ENCODE measurements at places on chromosomes 11 and 22.

- DNase-seq = no peak
Observed at GRCh38 chr11:86043765-86044503, 24.9 kb downstream of the PICALM start.

DNA sequence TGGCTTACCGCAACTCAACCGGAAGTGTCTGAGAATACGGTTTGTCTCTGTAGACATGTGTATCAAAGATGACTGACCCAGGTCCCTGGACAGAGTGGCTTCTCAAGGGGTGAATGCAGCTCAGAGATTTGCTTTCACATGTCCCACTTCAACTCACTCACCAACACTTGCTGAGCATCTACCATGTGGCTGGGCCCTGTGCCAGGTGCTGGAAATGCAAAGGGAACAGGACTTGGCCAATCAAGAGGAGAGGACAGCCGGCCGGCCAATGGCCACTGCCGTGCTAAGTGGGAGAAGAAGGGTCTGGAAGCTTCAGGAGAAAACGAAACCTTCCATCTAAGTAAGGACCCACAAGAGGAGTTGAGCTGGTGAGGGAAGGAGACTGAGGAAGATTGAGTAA lies 151.3 kb downstream of the CEP164 start:
- no peak for DNase-seq

DNA sequence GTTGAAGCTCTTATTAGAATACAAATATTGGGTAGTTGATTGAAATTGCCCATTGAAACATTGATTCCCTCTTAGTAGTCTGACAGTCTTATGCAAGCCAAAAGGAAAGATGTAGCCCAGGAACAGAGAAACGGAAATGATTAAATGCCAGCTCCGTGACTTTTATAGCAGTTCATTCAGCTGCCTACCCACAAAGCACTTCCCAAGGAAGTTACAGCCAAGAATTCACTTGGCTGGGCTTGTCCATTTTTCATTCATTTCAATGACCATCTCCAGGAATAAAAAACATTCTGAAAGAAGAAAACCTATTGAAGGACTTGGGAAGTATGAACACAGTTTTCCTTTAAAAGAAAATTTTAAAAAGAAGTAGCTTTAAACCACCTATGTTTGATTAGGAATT lies 62.0 kb downstream of the NCAM1 start:
- no peak for DNase-seq

DNA sequence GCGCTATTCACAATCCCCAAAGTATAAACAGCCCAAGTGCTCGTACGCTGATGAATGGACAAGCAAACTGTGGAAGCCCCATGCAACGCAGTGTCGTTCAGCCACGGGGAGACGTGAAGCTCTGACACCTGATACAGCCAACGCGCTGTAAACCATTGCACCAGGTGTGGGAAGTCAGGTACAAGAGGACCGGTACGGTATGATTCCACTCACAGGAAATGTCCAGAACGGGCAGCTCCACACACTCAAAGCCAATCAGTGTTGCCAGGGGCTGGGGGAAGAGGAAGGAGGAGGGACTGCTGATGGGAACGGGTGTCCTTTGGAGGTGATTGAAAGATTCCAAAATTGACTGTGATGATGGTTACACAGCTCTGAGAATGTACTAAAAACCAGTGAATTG lies 64.5 kb downstream of the BRD1 start:
- DNase-seq = no peak

DNA sequence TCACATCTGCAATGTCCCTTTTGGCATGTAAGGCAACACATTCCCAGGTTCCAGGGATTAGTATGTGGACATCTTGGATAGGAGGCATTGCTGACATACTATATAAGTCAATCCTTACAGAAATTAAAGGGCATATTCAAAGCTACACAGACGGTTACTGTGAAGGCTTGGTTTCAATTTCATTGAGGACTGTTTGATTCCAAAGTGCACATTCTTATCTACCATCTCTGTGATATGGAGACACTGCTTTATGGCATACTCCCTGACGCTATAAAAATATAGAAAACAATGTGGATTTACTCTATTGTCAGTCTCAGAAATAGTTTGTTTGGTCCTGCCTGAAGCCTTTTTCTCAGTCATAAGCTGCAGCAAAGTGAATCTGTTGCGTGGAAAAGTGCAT lies 1486.7 kb downstream of the FAM181B start:
- DNase-seq = no peak

- peak; percentile 70 for DNase-seq
Observed at GRCh38 chr11:3123761-3124733, 41.1 kb downstream of the OSBPL5 start.

GRCh38 chr11:86814775-86815174 lies 14.4 kb downstream of the PRSS23 start:
- DNase-seq = peak; percentile 64

DNA sequence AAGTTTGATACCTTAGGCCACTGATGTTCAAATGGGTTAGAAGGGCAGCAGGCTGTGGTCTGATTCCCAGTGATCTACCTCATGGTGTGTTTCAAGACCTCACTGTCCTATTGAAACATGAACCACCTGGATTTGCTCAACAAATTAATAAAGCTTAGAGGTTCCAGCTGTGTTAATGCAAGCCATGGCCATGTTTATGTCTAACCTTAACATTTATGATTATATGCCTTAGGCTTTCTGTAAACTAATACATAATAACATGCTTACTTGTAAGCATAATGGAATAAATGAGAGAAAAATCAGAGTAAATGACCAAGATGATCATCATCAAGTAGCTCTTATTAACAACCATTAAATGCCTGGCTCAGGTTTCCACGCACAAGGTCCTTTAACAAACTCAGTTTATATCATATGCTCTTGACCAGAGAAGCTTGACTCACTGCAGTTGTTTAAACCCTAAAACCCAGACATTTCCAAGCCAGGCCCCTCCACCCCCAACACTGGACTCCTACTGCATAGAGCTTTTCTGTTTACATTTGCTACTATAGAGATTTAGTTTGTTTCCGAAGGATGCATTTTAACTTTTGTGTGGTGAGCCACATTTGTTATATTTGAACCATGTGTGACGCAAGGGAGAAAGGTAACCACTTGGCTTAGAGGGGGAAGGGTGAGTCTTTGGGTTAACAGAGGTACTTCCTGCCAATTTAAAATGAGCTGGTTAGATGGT lies 43.7 kb downstream of the KREMEN1 start:
- DNase-seq = no peak

DNA sequence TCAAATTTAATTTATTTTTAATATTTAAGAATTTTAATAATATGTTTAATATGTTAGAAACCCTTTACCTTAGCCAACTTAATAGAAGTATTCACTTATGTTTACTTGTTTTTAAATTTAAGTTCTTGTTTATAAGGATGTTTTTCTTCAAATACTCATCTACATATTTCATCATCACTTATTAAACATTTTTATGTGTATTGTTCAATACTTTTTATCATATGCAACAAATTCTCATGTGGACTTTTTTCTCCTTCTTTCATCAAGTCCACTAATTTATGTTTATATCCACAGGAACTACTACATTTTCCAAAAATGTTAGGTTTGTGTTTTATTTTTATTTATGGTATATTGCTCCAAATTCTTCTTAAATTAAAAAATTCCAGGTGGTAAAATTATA lies 2113.1 kb upstream of the RAG2 start:
- no peak for DNase-seq

DNA sequence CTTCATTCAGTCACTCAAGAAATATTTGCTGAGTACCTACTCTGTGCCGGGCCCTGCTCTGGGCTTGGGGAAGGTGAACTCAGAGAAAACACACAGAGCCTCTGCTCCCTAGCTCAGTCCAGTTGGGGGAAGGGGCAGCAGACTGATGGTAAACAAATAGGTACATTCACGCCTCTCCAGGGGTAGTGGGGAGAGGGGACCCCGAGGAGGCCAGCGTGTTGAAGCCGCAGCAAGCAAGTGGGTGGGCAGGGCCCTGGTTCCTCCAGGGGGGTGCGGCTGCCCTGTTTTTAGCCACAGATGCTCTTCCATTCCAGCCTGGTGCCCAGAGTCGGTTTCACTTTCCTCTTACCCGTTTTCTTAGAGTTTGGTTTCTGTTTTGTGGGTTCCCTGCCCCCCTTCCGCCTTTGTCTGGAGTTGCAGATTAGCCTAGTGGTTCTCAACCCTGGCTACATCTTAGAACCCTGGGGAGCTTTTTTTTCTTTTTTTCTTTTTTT lies 8.7 kb downstream of the DRAP1 start:
- DNase-seq = no peak

DNA sequence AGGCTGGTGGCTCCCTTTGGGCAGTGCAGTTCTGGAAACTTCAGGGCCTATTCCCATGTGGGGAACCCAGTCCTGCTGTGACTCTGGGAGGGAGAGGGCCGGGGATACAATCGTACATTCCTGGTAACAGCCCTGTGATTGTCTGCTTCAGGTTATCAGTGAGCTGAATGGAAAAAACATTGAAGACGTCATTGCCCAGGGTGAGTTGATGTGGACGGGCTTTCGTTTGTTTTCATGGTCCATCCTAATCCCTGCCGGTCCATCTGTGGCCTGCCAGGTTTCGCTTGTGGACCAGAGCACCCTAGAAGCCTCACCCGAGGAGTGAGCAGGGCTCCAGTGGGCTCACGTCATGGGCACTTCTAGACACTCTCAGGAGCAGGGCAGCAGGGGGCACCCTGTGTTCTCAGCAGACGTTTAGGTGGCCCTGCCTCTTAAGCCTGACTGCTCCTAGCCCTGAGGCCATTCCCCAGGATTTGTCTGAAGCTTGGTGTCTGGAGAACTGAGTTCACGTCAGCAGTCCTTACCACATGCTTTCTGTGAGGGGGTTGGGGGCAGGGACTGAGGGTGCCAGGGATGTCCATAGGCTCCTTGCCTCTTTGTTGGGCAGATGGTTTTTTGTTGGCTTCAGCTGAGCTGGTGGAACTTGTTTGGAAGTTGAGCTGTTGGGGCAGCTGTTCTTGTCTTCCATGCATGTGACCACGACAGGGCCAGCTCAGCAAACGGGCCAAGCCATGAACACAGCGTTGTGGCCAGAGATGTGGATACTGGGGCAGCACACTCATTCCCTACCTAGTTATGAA lies 1.9 kb downstream of the RPLP2 start:
- DNase-seq = no peak

DNA sequence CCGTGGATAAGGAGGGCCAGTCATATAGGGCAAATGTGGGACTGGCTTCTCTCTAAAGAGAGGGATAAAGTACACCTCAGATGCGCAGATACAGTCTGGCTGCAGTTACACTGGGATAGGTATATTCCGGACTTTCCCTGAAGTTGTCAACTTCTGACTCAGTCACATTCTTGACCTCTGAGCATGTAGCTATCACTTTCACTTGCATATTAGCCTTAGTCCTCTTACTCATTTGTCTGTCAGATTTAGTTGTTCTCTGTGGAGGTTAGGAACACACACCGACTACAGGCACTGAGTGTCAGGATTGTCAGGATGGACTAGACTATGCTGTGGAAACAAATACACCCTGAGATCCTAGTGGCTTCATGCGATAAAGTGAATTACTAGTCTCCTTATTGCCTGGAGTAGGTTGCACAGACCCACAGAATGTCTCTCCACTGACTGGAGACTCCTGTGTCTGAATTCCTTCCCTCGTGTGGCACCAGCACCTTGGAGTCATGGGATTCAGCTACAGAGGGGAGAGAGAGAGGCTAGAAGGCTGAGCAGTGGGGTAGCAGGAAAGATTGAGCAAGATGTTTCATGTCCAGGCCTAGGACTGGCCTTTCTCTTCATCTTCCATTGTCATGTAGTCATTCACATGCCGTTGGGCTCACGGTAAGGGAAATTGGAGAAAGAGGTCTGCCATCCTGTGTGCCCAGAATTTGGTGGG lies 654.3 kb downstream of the NTM start:
- peak; percentile 63 for DNase-seq

- DNase-seq = no peak
Observed at GRCh38 chr11:38971141-38971540, 2373.1 kb upstream of the RAG2 start.

DNA sequence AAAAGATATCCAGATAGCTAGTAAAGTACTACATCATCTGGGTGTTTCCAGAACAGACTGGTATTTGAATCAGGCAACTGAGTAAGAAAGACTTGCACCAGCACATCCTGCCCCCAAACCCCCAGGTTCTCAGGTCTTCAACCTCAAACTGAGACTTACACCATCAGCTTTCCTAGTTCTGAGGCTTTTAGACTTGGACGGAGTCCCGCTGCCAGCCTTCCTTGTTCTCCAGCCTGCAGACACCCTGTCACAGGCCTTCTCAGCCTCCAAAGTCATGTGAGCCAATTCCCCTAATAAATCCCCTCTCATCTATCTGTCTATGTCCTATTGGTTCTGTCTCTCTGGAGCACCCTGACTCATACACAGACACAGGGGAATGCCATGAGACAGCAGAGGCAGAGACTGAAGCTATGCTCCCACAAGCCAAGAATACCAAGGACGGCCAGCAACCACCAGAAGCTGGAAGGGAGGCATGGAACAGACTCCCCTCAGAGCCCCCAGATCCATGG lies 10.9 kb downstream of the SMCO4 start:
- no peak for DNase-seq

GRCh38 chr11:41522899-41523672 lies 63.6 kb upstream of the LRRC4C start:
- DNase-seq = no peak

DNA sequence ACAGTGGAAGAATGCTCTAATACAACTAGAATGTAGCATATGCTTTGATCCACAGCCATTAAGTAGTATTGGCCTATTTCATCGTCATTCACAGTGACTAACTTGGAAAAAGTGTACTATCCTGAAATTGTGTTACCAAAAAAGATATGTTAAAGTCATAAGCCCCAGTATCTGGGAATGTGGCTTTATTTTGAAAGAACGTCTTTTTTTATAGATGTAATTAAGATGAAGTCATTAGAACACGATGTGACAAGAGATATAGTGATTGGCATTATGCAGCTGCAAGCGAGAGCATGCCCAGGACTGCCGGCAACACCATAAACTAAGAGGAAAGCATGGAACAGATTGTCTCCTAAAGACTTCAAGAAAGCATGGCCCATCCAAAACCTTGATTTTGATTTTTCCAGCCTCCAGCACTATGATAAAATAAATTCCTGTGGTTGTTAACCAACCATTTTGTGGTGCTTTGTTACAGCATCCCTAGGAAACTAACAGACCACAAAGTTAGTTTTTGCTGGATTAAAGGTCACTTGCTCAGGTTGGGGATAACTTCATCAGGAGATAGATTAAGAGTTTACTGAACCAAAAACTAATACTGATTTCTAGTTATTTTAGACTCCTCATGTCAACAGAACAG lies 870.6 kb upstream of the LRRC4C start:
- DNase-seq = no peak

DNA sequence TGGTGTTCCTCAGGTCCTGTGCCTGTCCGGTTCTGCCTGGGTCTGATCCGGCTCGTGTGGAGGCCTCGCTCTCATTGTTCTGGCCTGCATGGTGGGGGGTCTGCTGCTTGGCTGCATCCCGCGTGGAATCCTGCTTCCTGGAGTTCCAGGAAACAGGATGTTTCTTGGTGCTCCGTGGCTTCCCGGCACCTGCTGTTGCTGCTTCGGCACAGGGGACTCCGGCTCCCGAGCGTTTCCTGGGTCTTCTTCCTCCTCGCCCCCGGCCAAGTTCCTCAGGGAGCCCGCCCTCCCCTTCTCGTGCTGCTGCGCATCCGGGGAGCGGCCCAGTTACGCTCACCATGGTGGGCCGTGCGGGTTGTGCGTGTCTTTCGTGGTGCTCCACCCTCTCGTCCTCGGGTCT lies 29.9 kb downstream of the GLB1L2 start:
- DNase-seq = no peak

GRCh38 chr11:117882311-117882905 lies 6.0 kb upstream of the FXYD6 start:
- DNase-seq = no peak

- DNase-seq = no peak
Observed at GRCh38 chr11:103525069-103525468, 415.8 kb downstream of the DYNC2H1 start.
